ENCODE measurements at places on chromosomes 4 and X.

GRCh38 chrX:40895246-40895645 lies 159.9 kb upstream of the MED14 start:
- DNase-seq = no peak

DNA sequence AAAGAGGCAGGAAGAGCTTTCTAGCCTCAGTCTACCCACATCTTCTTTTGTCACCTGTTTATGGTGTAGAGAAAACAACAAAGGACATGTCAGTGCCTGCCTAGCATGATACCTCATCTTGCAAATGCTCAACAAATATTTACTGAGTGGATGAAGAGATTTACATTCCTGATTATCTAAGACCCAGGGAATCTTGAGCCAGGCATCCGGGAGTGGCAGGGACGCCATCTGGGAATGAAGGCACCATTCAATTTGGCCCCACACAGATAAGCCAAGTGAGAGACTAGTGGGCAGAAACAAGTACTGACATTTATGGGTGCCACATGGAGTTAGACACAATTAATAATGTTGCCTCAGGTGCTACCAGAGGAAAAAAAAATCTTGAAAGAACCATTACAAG lies 36.8 kb upstream of the CASK start:
- DNase-seq = no peak

GRCh38 chr4:147220833-147221232 lies 260.1 kb upstream of the EDNRA start:
- no peak for DNase-seq

DNA sequence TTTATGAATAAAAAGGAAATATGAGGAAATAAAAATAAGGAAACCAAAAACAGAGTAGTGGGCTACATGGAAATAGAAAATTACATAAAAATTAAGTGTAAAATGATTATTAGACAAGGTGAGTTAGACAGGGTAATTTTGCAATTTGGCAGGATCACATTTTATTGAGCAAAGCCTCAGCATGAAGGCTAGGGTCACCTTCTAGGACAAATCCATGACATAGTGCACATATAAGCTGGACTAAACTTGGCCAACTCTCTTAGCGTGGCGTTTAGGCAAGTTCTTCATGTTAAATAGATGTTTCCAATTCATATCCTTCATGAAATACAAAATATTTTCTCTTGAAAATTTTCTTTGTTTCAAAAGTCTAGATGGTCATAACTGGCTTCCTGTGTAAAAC lies 25.7 kb upstream of the UGT2B7 start:
- no peak for DNase-seq

- peak; percentile 33 for DNase-seq
Observed at GRCh38 chr4:69823481-69824186, 36.3 kb downstream of the SULT1E1 start.

GRCh38 chr4:128255906-128256305 lies 31.7 kb downstream of the PGRMC2 start:
- DNase-seq = no peak

DNA sequence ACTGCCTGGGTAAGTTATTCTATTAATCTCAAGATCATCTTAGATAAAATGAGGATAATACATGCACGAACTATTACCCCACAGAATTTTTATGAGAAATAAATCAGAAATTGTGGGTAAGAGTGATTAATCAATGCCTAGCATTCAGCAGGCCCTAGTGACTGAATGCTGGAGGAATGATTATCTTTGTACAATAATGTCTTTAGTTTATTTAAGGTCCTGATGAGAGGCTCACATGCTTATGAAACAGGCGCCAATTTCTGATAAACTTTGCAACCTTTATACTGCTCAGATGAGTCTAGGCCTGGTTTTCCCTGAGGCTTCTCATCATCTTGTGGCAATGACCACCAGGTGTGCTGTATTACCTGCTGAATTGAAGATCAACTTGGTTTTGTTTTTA lies 27.8 kb upstream of the BMP2K start:
- no peak for DNase-seq

- no peak for DNase-seq
Observed at GRCh38 chrX:123851079-123851478, 8.8 kb upstream of the XIAP start.

DNA sequence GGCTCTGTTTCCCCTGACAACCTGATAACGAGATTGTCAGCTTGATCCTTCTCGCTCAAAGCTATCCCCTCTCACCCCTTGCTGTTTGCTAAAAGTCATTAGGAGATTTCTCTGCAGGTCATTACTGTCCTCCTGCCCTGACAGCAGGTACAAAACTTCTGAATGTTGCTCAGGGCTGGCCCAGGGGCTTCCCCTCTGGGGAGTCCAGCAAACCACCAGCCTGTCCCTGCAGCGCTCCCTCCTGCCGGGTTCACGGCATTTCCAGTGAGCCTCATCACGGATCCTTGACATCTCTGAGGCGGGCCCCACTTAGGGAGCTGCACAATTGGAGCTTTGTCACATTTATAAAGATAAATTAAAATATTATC lies 5.2 kb upstream of the SORCS2 start:
- DNase-seq = no peak

DNA sequence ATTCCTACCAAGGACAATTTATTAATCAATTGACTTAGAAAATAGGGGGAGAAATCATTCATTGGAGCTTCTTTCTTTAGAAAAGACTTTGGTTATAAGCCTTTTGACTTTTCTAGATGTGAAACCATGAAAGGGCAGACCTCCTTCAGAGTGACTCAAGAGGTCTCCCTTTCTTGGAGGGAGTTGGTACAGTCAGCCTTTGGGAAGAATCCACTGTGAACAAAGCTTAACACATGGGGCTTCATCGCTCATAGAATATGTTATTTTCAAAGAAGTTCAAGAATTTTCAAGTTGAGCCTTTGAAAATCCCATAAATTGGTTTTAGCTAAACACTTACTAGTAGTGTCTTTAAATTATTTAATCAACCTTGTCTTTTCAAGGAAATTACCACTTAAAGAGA lies 28.0 kb downstream of the RIPPLY1 start:
- DNase-seq = no peak

GRCh38 chr4:122163767-122164166 lies 11.6 kb downstream of the BLTP1 start:
- DNase-seq = no peak

DNA sequence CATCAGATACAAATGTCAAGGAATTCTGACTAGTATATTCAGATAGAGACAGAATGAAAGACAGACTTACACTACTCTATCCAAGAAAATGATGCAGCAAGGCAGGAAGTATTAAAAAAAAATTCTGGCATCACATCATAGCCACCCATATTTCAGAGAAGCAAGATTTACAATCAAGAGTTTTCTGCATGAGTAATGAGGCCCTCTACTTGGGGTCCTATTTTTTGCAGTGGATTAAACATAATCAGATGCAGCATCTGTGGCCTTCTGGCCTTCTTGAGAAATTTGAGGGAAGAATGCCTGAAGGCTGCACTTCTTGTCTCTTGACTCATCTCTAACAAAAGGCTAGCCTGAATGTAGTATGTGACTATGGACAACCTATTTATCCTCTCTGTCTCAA lies 48.2 kb upstream of the SLIT2 start:
- DNase-seq = no peak

GRCh38 chr4:120440730-120441129 lies 374.1 kb upstream of the MAD2L1 start:
- DNase-seq = no peak

DNA sequence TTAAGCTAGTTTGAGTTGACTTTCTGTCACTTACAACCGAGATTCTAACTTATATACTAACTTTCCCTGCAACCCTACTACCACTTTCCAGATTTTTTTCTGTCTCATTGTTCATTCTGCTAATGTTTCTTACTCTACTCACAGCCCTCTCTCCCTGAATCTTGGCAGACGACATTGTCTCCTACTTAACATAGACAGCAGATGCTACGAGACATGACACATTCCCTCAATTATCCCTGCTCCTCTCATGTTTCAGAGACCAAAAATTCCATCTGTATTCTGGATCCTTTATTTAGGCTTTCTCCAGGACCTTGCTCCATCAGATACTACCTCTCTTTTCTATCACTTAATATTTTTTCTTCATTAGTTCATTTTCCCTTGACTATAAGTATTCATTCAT lies 379.1 kb upstream of the TEX13C start:
- DNase-seq = no peak

DNA sequence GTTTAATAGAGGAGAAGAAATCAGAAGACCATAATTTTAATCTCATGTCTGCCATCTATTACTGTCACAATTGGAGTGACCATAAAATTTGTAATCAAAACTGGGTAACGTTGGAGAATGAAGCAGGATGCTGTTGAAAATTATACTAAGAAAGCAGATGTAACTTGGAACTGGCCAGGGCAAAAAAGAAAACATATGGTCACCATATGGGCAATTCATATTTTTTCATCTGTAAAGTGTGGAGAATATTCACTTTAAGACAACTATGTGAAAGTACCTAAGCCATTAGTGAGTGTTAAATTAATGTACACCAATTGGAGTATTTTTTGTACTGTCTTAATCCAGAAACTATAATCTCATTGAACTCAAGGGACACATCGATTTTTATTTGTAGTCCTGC lies 1008.0 kb downstream of the GLUD2 start:
- DNase-seq = no peak

DNA sequence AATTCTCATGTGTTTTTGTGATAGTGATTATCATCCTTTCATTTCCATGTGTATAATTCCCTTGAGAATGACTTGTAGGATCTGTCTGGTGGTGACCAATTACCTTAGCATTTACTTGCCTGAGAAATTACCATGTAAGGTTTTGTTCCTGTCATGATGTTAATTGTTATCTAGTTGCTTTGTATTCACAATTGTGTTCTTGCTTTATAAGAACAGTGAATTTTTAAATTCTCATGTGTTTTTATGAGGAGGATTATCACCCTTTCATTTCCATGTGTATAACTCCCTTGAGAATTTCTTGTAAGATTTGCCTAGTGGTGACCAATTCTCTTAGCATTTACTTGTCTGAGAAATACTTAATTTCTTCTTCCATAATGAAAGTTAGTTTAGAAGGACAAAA lies 758.2 kb upstream of the NDST4 start:
- DNase-seq = no peak
